NCI-H1417 treated with DMSO at 0.1 percent for 48 hours (cell line): ENCODE measurements at places on chromosomes 13 and 19.

GRCh38 chr13:44437356-44438233 is 64.0 kb downstream of the SERP2 start:
- peak; percentile 48 for DNase-seq

DNA sequence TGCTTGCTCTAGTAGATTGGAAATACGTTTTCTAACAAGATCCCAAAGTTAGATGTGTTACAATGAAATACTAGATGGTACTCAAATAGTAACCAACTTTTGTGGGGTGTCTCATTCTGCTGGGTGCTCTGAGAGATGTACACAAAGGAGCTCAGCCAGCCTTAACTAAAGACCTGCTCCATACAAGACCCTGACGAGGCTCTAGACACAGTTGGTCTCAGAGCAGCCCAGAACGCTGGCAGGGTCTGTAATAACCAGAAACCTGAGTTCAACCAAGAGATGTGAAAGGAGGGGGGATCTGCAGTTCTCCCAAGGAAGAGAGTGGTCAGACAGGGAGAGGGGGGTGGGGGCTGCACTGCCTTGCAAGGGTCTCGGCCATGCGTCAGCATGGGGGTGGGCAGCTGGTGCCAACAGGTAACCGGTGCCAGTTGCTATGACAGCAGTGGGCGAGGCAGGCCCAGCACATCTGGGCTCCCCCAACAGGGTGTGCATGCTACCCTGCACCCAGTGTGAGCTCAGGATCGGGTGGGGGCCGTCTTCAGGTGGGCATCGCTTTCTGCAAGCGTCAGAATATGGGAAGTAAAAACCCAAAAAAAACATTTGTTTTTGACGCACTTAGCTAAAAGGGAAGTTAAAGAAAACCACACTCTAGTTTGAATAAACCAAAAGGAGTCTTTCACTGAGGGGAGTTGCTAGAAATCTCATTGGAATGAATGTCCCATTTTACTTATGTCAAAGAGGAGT is 68.0 kb upstream of the GPR183 start:
- DNase-seq: no peak

- no peak for DNase-seq
Observed at GRCh38 chr19:30908262-30908771, 440.9 kb downstream of the TSHZ3 start.

DNA sequence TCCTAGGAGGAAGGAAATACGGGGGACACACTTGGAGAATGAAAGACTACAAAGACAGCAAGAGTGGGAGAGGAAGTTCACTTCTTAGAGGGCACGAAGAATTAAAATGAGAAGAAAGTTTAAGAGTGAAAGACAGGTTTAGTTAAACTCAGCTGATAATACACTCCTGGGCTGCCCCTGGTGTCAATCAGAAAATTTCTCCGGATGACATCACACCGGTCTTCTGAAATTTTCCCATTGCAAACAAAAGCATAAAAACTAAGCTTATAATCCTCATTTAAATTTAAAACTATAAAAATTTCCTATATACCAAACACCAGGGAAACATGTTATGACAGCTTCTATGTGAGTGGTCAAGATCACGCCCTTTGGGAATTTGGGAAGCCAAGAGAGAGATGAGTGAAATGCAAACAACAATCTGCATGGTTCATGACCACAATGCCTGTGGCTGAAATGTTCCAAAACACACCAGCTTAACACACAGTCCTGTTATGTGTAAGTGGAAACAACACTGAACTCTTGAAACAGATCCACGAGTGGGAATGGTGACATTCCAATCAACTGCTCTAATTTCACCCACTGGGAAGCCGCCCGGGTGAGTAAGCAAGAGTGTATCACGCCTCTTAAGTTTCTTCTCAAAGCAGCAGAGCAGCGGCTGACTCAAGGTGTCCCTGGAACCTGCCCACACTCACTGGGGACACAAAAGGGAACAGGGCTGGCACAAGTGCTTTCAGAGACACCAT is 49.0 kb downstream of the BRD4 start:
- DNase-seq: no peak

DNA sequence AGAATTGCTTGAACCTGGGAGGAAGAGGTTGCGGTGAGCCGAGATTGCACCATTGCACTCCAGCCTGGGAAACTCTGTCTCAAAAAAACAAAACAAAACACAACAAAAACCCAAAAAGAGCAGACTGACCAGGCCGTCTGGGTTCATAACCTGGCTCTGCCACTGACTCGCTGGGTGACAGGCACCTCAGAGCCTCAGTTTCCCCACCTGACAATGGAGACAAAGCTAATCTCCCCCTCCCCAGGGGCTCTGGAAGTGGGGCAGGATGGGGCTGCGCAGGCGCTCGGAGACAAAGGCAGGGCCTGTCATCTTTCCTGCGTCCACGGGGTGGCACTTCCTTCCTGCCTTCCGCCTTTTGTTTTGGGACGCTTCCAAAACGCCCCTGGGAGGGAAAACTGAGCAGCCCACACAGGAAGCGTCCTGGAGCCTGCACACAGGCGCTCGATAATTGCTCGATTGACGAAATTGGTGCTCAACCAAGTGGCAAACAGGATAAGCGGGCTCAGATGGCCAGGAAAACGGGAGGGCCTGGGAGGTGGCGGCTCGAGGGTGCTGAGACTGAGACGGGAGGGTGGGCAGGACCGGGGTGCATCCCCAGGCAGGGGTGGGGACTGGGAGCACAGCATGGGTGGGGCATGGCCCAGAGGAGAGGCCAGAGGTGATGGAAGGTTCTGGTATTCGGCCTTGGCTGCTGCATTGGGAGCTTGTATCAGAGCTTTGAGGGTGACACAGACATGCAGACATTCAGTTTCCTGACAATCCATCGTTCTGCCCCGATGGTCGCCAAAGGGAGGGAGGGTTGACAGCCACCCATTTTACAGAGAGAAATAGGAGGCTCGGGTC is 17.8 kb downstream of the SPC24 start:
- peak; percentile 31 for DNase-seq

GRCh38 chr19:58456111-58456510 is 4.7 kb downstream of the ZNF324B start:
- DNase-seq: no peak

DNA sequence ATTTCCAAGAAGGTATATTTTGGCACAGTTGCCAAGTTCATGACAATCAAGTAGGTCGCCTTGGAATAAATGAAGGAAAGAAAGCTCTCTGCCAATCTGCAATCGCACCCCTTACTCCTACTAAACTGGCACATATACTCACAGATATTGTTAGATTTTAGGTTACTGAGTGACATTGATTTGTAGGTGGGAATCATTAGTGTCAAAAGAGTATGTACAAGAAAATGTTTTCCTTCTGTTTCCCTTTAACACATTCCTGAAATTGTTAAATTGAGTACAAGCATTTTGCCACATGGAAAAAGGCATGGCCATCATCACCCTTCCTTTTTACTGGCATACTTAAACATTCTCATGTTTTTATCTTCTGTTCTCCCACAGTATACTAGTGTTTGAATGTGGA is 2868.3 kb upstream of the PCDH20 start:
- no peak for DNase-seq
